ENCODE measurements at places on chromosomes 11 and 22.
A peak's percentile ranks its signal among the peaks of the same experiment; 100 is the strongest.

- DNase-seq = no peak
Measured at GRCh38 chr11:111729831-111730311, 36.3 kb downstream of the PPP2R1B start.

GRCh38 chr22:40022536-40023240 lies 27.9 kb downstream of the FAM83F start:
- DNase-seq = no peak

DNA sequence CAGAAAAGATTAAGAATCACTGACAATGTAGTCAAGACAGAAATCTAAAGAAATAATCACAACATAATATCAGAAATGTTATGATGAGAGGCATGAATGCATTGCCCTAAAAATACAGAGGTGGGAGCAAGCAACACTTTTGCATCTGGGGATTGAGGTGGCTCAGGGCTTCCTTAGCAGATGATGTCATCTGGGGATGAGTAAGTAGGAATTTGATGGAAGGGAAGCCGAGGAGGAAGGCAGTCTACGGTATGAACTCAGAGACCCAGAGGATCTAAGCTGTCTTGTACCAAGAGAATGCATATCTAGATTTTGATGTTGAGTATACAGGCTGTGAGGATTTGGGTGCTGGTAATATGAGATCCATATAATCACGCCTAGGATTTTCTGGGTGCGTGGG lies 193.0 kb upstream of the SNX19 start:
- no peak for DNase-seq

DNA sequence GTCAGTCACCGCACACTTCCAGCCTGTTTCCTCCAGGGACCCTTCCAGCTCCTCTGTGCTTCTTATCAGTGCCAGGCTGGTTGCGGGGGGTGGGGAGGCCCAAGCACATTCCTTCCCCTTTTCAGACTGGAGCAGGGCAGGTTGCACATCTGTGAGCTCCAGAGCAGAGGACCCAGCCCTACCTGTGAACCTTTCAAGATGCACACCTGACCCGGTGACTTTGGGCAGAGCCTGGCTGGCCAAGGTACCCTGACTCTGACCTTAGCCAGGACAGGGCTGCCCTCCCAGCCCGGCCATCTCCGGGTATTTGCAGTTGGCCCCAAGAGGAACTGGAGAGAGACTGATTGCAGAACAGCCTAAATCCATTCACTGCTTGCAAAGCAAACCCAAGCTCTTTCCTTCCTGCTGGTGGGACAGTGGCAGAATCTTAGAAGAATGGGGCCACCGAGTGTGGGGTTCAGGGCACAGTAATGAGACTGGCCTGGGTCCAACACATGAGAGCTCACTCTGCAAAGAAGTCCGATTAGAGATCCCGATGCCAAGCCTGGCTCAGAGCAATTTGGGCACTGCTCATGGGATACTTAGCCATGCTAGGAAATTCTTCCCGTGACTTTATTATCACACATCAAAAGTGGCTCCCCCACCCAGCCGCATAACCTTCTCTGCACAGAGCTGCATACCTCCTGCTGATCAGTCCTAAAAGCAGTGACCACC lies 64.7 kb upstream of the CCND1 start:
- DNase-seq = no peak

DNA sequence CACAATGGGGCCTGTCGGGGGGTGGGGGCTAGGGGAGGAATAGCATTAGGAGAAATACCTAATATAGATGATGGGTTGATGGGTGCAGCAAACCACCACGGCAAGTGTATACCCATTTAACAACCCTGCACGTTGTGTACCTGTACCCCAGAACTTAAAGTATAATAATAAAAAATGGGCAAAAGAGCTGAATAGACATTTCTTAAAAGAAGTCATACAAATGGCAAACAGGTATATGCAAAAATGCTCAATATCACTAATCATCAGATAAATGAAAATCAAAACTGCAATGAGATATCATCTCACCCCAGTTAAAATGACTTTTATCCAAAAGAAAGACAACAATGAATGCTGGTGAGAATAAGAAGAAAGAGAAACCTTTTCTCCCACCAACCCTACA lies 363.7 kb upstream of the MPPED2 start:
- DNase-seq = no peak

DNA sequence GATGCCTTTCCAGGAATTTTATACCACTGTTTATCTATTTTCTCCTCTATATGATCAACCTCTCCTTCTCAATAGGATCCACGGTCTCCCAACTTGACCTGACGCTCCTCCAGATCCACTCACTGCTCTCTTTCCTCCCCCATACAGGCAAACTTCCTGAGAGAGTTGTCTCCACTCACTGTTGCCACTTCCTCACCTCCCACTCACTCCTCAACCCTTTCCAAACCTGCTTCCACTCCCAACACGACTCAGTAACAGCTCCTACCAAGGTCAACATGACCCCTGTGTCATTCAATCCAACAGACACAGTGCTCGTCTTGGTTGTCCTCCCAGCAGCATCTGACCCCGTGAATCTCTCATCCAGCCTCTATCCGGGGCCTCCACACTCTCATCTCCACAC lies 3.1 kb downstream of the APBB1 start:
- no peak for DNase-seq

GRCh38 chr11:76856106-76856505 lies 4.6 kb upstream of the ACER3 start:
- DNase-seq = no peak

DNA sequence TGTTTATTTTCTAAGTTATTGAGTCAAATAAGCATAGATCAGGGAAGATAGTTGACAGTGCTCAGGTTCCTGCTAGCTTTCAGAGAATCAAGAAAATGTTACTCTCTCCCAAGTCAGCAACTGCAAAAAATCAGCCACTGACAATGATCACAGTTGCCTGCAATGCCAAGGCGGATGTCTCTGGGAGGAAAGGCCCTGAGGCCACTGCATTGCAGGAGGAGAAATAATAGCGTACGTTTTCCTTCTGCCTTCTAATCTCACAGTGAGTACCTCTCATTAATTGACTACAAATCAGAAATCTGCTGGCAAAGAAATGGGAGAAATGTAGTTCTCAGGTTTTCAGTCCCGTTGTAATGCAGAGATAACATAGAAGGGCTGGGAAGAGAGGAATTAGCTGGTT lies 54.0 kb upstream of the SPON1 start:
- no peak for DNase-seq

GRCh38 chr11:131511794-131512193 lies 141.4 kb downstream of the NTM start:
- no peak for DNase-seq

GRCh38 chr11:86473991-86474833 lies 99.5 kb downstream of the CCDC81 start:
- DNase-seq = peak; percentile 58

GRCh38 chr11:121421149-121421901 lies 30.8 kb upstream of the SORL1 start:
- DNase-seq = no peak

DNA sequence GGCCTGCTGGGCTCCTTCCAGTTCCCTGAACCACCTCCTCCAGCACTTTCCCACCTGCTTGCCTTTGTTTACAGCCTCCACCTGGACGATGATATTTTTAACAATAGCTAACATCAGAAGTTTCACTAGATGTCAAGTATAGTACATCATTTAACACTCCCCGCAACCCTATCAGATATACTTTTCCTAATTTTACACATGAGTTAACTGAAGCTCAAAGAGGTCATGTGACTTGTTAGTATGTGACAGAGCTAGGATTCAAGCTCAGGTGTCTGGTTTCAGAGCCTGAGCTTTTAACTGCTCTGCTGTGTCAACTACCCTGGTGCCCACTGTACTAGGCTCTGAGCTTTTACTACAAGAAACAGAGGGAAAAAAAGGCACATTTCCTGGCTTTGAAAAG lies 14.3 kb upstream of the HPX start:
- no peak for DNase-seq

- no peak for DNase-seq
Measured at GRCh38 chr11:72352859-72353551, 81.3 kb downstream of the CLPB start.

DNA sequence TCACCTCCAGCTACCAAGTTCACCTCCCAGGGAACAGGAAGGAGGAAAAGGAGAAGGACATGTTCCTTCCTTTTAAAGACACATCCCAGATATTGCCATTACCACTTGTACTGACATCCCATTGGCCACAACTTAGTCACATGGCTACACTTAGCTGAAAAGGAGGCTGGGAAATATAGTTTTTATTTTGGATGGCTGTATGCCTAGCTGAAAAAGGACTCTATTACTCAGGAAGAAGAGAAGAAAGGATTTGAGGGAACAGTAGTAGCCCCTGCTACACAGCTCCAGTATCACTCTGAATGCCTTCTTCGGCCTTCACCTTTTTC lies 2.1 kb upstream of the APOA5 start:
- DNase-seq = no peak

DNA sequence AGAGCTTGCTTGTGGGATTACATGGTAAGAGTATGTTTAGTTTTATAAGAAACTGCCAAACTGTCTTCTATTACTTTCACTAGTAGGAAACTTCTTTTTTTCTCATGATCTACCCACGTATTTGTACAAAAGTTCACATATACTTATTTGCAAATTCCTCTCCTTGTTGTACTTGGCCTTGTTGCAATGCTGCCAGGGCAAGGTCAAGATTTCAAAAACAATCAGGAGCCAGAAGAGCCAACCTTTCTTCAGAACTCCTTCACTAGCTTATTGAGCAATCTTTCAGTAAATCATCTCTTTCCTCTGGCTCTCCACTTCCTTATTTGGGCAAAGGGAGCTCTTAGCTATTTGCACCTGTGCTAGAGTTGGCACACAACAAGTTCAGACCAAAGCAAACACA lies 9.7 kb downstream of the SRSF8 start:
- no peak for DNase-seq

GRCh38 chr11:65576867-65577755 lies 1.3 kb downstream of the EHBP1L1 start:
- no peak for DNase-seq

DNA sequence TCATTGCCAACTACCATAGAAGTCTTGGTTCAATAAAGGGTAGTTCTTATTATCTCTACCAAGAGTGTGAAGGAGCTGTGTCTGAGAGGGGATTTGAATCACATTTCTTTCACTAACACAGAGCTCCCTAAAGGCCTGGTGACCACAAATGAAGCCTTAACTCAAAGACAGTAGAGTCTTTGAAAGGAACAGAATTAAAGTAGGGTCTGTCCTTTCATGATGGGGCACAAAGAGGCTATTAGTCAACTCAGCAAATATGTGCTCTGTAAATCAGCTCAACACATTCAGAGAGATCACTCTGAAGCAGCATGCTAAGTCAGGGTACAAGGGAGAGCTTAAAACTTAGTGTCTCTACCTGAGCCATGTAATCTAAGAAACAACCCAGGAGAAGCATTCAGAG lies 212.4 kb upstream of the SYN3 start:
- DNase-seq = no peak

DNA sequence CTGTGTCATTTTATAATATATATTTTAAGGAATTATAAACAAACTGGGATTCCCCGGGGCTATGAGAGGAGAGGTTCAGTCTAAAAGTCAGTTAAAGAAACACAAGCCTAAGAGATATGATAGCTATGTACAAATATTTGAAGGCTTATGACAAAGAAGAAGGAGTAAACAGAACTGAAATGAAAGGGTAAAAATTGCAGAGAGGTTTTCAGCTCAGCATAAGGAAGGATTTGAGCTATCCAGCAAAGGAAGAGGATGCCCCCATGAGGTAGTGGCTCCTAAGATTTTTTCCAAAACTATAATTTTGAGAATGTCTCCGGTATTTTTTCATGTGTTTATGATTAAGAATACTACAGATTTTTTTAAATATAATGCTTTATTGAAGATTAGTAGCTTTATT lies 57.9 kb upstream of the ANGPTL5 start:
- DNase-seq = no peak

- no peak for DNase-seq
Measured at GRCh38 chr11:100902454-100903141, 215.5 kb downstream of the ARHGAP42 start.

DNA sequence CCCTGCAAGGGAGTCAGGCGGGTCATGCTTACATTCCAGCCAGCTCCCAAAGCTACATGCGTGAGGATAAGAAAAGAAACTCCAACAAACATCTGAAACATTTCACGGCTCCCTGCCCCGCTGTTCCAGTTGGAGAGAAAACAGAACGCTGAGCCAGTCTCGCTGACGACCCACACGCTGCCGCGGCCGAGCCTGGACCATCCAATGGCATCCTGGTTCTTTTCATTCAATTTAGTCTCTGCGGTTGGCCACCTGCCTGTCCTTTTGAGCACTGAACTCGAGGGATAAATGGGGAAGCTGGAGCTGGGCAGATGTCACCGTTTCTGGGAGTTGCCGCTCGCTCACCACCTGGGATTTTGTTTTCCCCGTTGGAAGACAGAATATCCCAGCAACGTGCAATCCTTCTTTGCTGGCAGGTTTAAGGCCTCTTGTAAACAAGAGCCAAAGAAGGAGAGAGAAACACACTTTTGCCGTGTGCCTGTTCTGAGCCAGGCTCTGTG lies 45.3 kb upstream of the SHISAL1 start:
- DNase-seq = no peak

GRCh38 chr11:110371084-110371483 lies 58.7 kb upstream of the FDX1 start:
- no peak for DNase-seq

DNA sequence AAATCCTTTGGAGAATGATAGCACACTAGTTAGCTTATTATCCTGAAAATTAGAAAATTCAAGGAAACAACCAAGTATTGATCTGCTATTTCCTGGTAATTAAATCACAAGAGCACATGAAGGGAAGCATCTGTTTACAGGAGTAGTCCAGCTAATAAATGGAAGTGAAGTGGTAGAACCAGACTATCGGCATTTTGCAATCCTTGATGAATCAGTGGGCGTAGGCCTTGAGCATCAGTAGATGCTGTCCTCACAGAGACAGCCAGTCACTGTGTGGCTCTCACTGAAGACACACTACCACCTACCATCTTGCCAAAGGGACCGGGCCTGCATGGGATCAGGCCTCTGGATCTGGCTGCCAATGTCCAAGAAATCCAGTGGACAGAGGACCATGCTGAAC lies 69.8 kb downstream of the FBLN1 start:
- DNase-seq = no peak

GRCh38 chr22:30910358-30910757 lies 58.2 kb downstream of the MORC2 start:
- no peak for DNase-seq

GRCh38 chr22:33438273-33438672 lies 380.1 kb upstream of the SYN3 start:
- DNase-seq = peak; percentile 10

DNA sequence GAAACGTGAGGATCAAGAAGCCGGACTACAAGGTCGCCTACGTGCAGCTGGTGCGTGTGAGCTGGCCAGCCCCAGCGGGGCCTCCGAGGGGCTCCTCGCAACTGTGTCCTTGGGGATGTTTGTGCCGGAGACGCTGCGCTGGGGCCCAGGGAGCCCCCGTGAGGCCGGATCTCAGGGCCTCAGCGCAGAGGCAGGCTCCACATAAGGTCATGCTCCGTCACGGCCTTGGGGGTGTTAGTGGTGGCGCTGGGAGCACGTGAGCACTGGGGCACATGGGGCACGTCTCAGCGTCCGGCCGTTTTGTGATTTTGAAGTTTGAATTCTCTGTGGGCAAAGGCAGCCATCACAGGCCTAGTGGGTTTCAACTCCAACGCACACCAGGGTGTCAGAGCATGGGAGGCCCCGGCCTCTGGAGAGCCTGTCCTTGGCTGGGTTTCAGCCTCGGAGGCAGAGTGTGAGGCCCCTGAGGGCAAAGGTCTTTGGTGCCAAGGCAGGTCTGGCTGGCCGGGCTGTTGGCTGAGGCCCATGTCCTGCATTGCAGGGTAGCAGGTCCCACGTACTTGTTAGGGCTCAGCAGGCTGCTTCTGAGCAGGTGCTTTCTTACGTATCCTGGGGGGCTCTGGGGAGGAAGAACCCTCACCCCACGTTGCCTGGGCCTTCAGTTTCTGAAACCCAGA lies 5.8 kb downstream of the MRPL23 start:
- DNase-seq = no peak

GRCh38 chr22:50045211-50046018 lies 12.7 kb downstream of the TTLL8 start:
- DNase-seq = no peak
